ELR (cell line): ENCODE measurements at places on chromosomes 11 and 22.

GRCh38 chr22:28116219-28116673 is 197.2 kb upstream of the PITPNB start:
- peak; percentile 85 for DNase-seq

GRCh38 chr22:46239261-46240048 is 10.6 kb downstream of the CDPF1 start:
- no peak for DNase-seq

GRCh38 chr11:117203069-117203407 is 3.9 kb downstream of the TAGLN start:
- DNase-seq: no peak

GRCh38 chr11:77206264-77207018 is 78.4 kb downstream of the MYO7A start:
- no peak for DNase-seq

DNA sequence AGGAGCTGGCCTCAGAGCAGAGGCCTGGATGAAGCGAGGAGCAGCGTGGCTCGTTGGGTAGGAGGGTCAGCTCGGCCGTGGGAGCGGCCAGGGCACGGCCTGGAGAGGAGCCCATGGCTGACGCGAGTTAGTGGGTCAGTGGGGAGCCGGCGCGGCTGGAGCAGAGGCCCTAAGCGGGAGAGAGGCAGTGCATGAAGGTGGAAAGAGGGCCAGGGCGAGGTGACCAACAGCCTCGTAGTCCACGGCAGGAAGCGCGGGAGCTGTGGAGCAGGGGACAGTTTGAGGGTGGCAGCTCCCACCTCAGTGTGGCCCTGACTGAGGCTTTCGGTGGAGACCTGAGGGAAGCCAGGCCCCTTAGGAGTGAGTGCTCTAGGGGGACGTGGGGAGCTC is 24.1 kb downstream of the DCPS start:
- no peak for DNase-seq
